Activated CD4-positive, alpha-beta memory T cell treated with anti-CD3 and anti-CD28 coated beads, Interleukin-2, amount 10 ng/mL, durations not matched to agents 7 days and 5 days (primary cell): ENCODE measurements at places on chromosomes 4 and X.

GRCh38 chr4:119728692-119729593, 100.3 kb upstream of the PDE5A start:
- no peak for DNase-seq

DNA sequence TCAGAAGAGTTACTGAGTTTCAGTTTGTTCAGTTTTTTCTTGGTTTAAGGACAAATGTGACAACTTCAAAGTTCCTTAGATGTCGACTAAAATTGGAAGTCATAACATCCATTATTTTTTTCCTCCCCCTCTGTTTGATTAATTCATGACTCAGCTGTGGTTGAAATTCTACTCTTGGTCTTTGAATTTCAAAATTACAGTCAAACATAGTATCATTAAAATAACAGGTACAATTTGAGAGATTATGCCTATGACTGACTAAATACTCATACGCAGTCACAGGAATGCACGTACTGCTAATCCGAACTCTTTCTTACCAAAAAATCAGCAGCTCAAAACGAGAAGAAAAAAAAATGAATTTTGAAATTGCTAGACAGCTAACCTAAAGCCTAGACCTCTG, 1434.8 kb downstream of the RAPGEF2 start:
- DNase-seq, result no peak

GRCh38 chr4:25401066-25401465, 24.0 kb downstream of the ANAPC4 start:
- no peak for DNase-seq

GRCh38 chr4:10582059-10582686, 102.4 kb downstream of the CLNK start:
- DNase-seq, result no peak

GRCh38 chrX:69285401-69285877, 120.2 kb upstream of the PJA1 start:
- DNase-seq, result no peak

DNA sequence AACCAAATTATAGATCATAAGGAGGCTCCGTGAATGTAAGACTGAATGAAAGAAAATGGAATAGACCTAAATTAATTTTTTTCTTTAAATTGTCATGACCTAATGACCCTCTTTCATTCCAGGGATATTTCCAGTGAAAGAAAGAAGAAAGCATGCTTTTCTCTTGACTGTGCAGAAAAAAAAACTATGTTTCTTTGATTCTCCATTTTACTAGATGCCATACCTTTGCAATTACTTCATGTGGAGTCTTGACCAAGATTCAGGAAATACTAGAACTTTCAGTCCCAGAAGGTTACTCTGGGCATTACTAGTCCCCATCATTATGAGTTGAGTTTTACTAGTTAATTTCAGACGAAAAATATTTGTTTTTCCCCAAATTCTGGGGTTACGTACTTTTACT, 6.4 kb upstream of the COMMD8 start:
- no peak for DNase-seq
